ENCODE measurements at places on chromosomes 11 and 22.
A peak's percentile ranks its signal among the peaks of the same experiment; 100 is the strongest.

- DNase-seq = no peak
Measured at GRCh38 chr11:1333091-1333772, 23.8 kb upstream of the TOLLIP start.

DNA sequence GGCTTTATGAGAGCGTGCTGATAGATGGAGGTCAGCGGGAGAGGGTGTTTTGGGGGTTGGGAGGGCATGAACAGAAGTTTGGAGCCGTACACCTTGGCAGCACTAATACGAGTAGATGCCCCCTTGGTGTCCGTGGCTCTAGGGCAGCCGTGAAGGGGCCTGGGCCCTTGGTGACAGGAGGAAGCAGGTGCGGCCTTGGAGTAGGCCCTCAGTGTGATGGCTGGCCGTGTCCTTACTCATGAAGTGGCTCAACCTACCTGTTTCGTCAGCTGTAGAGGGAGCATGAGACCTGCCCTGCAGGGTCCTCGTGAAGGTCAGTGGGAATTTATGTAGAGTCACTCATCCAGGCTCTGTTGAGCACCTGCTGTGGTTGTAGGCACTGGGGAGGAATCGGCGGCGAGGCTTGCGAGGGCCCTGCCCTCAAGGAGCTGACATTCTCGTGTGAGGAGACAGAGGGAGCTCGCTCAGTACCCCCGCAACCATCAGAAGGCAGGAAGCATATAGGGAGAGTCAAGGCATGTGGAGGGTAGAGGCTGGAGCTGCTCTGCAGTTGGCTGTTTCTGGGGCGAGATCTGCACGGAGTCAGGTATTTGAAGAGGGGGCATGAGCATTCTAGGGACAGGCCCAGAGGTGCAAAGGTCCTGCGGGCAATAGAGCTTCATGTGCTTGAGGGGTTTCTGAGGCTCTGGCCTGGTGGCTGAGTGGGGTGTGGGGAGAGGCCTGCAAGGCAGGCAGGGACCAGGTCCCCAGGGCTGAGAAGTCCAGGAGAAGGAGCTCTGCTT lies 39.6 kb downstream of the TBC1D22A start:
- DNase-seq = no peak

GRCh38 chr22:46513908-46514550 lies 23.4 kb downstream of the CELSR1 start:
- no peak for DNase-seq

- no peak for DNase-seq
Measured at GRCh38 chr11:93571612-93572011, 28.4 kb upstream of the SMCO4 start.

GRCh38 chr11:121801781-121802180 lies 314.2 kb downstream of the BLID start:
- no peak for DNase-seq

DNA sequence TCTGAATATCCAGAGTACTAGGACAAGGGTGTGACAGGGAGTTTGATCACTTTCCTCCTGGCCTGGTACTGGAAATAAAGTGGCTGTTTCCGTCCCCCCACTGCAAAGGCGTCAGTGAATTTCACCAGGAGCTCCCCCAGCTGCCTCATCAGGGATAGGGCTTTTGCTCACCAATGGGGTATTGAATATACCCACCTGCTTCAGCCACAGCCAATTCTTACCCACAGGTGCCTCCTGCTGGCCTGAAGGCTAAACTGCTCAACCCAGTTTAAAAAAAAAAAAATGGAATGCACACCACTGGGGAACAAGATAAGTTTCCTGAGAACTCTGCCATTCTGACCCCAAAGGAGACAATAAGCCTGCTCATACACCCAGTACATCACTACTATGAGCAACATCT lies 65.3 kb upstream of the MS4A8 start:
- DNase-seq = peak; percentile 73

- DNase-seq = no peak
Measured at GRCh38 chr11:19080579-19080993, 20.1 kb upstream of the MRGPRX2 start.

- no peak for DNase-seq
Measured at GRCh38 chr11:39345834-39346442, 2113.5 kb downstream of the LRRC4C start.

GRCh38 chr11:17774232-17775034 lies 39.9 kb downstream of the KCNC1 start:
- no peak for DNase-seq

GRCh38 chr11:84518631-84519183 lies 1108.4 kb downstream of the DLG2 start:
- no peak for DNase-seq

- DNase-seq = no peak
Measured at GRCh38 chr22:40423310-40423688, 52.9 kb downstream of the SGSM3 start.

GRCh38 chr11:103284260-103284659 lies 175.0 kb downstream of the DYNC2H1 start:
- DNase-seq = no peak

DNA sequence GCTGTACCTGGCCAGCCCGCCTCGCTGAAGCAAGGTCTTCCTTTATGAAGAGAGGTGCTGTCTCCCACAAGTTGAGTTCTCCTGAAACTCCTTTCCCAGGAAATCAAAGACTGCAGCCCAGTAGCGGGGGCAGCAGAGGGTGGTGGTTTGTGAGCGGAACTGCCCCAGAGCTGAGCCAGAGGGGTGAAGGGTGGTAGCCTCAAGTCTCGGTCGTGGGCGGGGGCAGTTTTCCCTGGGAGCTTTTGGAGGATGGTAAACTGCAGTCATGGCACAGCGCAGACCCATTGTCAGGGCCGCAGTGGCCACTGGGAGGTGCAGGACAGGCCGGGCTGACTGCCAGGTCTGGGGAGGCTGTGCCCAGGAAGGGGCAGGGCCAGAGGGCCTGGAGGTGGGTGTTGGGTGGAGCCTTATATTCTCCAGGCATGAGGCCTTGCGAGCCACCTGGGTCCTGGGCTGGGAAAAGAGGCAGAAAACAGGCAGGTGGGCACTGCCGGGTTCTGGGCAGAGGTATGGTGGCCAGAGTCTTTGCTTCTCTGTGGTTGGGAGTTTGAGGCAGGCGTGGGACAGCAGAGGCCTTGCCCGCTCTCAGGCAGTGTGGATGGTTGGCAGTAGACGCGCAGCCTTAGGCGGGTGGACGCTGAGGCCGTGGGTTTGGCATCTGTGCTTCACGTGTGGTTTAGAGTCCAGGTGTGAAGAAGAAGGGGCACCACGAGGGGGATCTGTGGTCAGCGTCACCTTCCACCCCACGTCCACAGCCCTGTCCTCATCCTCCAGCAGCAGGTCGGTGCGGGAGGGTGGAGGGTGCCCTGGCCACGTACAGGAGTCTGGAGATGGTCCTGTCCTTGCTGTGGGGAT lies 1176.4 kb downstream of the BRD1 start:
- DNase-seq = no peak

- no peak for DNase-seq
Measured at GRCh38 chr22:32617903-32618302, 143.3 kb downstream of the FBXO7 start.

- no peak for DNase-seq
Measured at GRCh38 chr11:76748948-76749347, 34.2 kb upstream of the TSKU start.

GRCh38 chr22:24053481-24054226 lies 42.5 kb downstream of the CABIN1 start:
- peak; percentile 38 for DNase-seq

DNA sequence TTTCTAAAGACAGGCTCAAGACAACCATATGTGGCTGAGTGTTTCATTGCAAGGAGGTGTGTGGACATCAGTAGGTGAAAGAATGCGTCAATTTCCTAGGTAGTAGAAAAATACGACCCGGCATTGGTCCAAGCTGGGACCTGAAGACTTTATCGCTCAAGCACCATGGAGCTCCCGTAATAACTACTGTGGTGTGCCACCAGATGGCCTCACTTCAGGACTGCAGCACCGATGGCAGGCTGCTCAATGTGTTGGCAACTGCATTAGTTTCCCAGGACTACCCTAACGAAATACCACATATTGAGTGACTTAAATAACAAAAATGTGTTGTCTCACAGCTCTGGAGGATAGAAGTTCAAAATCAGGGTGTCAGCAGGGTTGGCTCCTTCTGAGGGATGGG lies 72.4 kb upstream of the FAT3 start:
- DNase-seq = no peak

DNA sequence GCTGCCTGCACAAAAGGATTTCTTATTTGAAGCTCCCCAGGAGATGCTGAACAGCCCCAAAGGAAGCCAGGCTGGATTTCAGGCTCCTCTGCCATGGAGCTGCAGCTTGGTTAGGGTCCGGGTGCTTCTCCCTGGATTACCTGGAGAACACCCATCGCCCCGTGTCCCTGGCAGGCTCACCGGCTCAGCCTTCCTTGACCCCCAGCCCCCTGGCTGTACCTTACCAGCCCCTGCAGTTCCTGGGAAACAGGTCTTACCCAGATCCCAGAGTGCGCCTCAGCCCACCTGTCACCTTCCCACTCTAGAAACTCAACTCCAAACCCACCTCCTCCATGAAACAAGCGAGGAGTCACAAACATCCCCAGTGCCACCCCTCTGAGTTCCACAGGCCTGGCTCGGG lies 45.3 kb upstream of the CD5 start:
- no peak for DNase-seq

DNA sequence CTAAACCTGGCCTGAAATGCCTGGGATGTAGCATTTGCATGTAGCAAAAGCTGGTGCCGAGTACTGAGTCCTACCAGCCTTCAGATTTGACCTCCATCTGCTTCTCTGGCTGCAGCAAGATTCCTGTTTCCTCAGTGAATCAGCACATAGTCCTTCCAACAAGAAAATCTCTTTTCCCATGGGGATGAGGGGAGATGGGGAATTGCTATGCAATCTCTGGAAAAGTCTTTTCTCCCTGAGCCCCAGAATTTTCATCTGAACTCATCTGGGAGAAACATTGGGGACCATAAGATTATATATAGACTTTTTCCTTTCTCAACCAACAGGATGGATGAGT lies 32.0 kb upstream of the YWHAH start:
- no peak for DNase-seq

DNA sequence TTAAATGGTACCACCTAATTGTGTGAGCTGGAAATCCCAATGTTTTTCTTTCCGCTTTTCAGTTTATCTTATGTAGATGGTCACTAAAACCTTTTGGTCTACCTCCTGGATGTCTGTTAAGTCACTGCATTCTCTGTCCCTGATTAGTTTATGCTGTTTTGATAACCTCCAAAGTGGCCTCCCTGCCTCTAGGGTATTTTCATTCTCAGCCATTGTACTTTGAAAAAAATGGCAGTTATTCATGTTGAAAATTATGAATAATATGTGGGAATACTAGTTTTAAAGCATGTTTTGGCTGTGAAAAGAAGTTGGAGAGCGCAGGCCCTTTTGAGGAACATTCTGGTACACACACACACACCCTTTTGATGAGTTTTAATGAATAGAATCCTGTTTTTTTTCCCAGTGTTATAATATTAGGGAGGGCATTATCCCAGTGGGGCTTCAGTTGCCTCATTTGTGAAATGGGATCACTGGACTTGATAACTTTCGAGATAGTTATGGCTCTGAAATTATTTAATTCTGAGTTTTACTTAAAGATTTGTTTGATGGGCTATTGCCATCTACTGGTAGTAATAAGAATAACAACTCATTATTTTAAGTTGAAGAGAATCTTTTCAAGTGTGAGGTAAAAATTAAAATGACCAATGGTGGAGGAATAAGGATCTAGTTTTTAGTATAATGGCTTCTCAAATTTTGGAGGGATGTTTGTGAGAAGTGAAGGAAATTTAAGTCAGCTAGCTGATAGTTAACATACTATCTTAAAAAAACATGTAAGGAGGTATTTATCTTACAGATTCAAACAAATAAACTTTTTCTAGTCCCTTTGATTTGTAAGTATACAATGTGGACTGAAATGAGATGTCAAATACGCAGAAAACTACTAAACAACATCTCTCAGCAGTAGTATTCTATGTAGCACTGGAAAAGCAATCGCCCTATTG lies 3.9 kb downstream of the FDX1 start:
- peak; percentile 33 for DNase-seq

- DNase-seq = peak; percentile 61
Measured at GRCh38 chr11:111565114-111565720, 24.7 kb downstream of the LAYN start.

- peak; percentile 70 for DNase-seq
Measured at GRCh38 chr22:36862251-36863242, 1.7 kb downstream of the NCF4 start.

GRCh38 chr11:14860511-14860910 lies 31.5 kb downstream of the CYP2R1 start:
- no peak for DNase-seq

DNA sequence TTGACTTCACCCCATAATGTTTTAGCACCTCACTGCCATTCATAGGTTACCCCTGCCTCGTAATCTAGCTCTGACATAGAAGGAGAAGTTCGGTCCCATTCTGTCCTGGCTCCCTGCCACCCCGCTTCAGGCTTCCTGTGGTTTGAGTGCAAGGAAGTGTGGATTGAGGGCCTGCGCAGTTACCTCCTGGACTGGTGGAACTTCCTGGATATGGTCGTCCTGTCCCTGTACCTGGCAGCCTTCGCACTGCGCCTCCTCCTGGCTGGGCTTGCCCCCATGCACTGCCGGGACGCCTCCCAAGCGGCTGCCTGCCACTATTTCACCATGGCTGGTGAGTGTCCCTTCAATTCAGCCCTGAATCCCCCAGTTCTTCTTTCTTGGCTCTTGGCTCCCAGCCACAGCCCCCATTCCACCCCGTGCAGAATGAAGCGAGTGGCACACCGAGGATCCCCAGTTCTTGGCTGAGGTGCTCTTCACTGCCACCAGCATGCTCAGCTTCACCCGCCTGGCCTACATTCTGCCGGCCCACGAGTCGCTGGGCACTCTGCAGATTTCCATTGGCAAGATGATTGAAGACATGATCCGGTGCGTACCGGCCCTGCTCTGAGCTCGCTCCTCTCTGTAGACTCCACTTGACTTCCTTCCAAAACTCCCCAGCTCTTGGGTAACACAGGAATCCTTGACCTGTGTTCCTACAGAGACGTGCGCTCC lies 15.4 kb downstream of the ART5 start:
- no peak for DNase-seq

- DNase-seq = no peak
Measured at GRCh38 chr11:95341221-95341620, 110.2 kb upstream of the SESN3 start.

- DNase-seq = no peak
Measured at GRCh38 chr11:100827934-100828661, 141.0 kb downstream of the ARHGAP42 start.

GRCh38 chr22:21585389-21585788 lies 17.9 kb downstream of the UBE2L3 start:
- DNase-seq = no peak

GRCh38 chr11:21411104-21411503 lies 741.7 kb downstream of the NELL1 start:
- no peak for DNase-seq

DNA sequence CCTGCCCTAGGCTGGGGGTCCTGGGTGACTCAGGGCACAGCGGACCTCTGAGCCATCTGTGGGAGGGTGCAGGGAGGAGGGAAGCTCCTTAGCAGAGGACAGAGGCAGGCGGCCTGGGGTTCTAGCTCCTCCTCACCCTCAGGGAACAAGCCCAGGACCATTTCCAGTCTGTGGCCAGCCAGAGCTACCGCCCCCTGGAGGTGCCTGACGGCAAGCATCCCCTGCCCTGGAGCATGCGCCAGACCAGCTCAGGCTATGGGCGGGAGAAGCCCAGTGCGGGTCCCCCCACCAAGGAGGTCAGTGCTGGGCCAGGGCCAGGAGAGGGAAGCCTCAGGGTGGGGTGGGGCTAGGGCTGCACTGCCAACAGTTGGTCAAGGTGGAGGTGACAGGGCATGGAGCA lies 26.0 kb upstream of the LRRC10B start:
- DNase-seq = peak; percentile 43

GRCh38 chr11:72788241-72788640 lies 5.6 kb downstream of the STARD10 start:
- no peak for DNase-seq

GRCh38 chr11:126862664-126863243 lies 137.8 kb downstream of the KIRREL3 start:
- DNase-seq = no peak

GRCh38 chr11:20308601-20309000 lies 54.9 kb upstream of the HTATIP2 start:
- DNase-seq = no peak
